Activated CD8-positive, alpha-beta memory T cell treated with anti-CD3 and anti-CD28 coated beads for 1 hour (primary cell): ENCODE measurements at places on chromosomes 6 and 20.

GRCh38 chr6:137928286-137928685 is 61.2 kb downstream of the TNFAIP3 start:
- no peak for DNase-seq

DNA sequence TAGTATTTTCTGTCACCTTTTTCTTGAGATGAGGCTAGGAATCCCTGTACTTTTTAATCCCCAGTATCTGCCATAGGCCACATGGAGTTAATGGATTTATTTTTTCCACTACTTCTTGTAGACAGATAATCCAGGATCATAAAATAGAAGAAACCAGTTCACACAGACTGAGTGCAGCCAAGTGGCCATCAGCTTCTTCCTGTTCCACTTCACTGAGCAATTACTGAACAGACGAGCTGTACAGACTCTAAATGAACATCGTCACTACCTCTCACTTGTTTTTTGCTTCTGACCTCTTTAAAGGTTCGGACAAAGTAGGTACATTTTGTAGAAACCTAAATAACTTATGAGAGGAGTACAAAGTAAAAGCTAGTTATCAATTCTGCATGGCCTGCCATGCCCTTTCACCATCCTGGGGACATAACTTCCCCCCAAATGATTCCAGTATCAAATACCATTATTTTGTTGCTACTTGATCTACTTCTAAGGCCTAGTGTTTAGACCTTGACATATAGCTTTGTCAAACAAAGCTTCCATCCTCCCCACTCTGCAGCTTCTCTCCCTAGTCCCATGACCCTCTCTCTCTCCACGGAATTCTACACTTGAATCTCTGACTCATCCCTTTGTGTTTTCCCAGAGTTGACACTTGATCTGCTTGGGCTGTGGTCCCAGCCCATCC is 34.4 kb upstream of the ARHGAP18 start:
- no peak for DNase-seq

DNA sequence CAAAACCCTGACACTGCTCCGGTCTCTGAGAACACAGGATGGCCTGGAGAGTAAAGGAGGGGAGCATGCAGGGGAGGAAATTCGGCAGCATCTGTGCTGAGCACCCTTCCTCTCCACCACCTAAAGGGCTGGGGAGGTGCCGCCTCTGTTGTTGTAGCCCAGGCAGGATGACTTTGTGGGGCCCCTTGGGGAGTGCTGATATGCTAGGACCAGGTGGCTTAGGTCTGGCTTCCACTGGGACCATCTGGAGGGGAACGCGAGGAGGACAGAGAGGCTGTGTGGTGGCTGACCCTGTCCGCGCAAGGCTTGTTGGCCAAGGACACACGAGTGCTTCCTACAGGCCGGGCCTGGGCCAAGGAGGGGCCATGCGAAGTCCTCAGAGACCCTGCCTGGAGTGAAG is 9.9 kb upstream of the RPS6KA2 start:
- no peak for DNase-seq

DNA sequence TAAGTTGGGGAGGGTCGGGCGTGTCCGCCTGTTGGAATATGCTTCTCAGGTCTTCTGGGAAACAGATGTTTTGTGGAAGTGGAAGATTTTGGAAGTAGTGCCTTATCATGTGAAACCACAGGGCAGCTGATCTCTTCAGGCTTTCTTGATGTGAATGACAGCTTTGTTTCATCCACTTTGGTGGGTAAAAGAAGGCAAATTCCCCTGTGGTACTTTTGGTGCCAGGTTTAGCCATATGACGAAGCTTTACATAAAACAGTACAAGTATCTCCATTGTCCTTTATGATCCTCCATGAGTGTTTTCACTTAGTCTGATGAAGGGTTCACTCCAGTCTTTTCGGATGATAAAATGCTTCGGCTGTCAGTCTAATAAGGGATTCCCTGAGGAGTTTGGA is 4.6 kb downstream of the IRF4 start:
- DNase-seq: no peak

- DNase-seq: no peak
Observed at GRCh38 chr6:105121981-105122380, 57.8 kb downstream of the POPDC3 start.

GRCh38 chr6:71114544-71114943 is 157.7 kb upstream of the B3GAT2 start:
- no peak for DNase-seq

GRCh38 chr6:153070756-153071155 is 60.3 kb downstream of the RGS17 start:
- DNase-seq: no peak

GRCh38 chr6:49416195-49416594 is 46.9 kb downstream of the MMUT start:
- no peak for DNase-seq

DNA sequence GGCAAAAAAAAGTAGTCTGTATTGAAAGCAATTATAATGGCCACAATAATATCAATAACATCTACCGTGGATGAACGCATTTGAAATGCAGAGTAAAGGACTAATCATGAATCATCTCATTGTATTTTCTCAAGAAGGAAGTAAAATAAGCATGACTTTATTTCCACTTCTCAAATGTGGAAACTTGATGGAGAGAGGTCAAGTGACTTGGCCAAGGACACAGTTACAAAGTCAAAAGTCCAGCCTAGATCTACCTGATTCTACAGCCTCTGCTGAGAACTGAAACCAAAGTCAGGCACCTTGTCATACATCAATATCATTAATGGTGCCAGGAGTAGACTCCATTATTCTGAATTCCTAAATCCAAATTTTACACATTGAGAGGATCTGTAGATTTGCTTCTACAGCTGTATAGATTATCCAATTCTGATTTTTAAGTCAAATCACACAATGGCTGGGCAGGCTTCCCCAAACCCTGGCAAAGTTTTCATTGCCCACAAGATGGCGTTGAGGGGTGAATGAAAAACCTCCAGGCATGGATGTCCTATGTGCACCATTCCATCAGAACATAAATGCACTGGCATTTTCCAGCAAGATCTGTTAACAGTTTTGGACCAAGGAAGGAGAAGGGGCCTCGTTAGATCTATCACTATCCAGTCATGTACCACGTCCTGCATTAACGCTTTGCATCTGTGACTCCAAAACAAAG is 423.1 kb downstream of the MAFB start:
- no peak for DNase-seq

- DNase-seq: no peak
Observed at GRCh38 chr6:132789396-132789776, 9.1 kb downstream of the SLC18B1 start.

DNA sequence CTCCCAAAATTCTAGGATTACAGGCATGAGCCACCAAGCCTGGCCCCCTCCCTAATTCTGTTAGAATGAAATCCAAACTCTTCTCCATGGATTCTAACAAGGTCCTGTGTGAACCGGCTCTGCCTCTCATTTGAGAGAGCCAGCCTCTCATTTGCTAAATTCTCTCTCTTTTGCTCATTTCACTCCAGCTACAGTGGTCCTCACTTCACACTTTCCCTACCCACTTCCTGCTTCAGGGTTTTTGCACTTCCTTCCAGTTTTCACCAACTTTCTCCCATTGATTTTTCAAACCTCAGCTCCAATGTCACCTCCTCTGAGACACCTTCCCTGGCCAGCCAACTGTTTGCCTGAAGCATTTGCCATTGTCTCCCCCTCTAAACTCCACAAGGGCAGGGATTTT is 5.1 kb downstream of the COX4I2 start:
- no peak for DNase-seq

DNA sequence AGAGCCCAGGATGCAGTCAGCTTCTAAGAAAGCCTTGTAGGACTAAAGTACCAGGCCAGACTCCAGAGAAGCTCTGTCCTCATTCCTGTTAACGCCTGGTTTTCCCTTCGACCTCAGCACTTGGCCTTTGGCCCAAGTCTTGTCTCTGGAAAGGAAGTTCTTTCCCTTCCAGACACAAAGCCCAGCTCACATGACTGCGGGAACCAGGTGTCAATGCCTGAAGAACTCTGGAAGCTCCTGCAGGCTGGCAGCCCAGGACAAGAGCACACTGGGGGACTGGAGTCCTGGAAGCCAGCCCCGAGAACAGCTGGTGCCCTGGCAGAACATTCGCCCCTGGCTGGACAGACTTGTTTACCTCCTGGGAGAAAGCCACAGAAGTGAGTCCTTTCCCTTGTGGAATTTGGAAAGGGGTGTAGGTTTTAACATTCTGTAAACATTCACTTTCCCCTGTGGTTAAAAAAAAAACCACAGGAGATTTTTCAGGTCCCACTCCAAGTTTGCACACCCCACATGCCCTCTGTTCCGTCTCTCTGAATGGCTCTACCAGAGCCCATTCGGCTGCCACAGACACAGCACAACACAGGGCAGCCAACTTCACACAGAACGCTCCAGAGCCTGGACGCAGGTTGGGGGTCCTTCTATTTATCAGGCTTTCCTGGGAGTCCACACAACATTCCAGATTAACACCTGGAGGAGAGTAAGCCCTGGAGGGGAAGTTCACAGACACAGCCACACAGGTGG is 18.1 kb downstream of the ACSS1 start:
- no peak for DNase-seq

- DNase-seq: no peak
Observed at GRCh38 chr20:34753706-34754461, 49.7 kb downstream of the TP53INP2 start.

DNA sequence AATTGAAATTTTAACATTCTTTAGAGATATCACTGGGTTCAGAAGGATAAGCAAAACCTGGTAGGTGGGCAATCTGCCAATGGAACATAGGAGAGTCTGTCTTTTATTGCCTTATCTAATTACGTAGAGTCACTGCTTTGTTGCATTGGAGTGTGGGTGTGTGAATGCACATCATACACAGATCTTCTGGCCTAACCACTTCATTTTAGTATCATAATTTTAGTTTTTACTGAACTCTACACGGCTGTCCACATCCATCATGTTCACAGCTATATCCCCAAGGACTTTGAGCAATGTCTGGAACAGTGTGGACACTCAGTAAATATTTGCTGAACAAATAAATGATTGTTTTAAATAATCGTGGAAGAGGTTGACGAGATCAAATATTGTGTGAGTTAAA is 104.6 kb upstream of the AKIRIN2 start:
- no peak for DNase-seq

DNA sequence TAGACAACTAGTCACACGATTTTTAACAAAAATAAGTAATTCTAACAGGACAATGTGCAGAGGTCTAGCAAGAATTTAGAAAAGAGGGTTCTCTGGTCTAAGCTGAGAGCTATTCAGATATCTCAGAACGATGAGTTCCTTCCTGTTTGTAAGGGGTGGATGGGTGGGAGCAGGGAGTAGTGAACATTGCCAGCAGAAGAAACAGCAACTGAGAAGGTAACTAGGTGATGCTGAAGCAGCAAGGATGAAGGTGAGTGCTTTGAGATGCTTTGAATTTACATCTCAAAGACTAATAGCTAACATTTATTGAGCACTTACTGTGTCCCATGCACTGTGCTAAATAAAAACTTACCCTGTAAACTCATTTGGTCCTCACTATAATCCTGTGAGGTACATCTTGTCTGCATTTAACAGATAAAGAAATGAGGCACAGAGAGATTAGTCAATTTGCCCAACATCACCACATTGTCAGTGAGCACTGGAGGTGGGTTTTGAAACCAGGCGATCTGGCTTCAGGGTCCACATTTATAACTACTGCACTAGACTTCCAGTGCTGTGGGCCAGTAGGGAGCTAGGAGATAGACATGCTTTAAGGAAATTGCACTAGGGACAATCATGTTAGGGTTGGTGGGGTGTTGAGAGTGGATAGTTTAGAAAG is 15.7 kb downstream of the BRD2 start:
- DNase-seq: no peak

DNA sequence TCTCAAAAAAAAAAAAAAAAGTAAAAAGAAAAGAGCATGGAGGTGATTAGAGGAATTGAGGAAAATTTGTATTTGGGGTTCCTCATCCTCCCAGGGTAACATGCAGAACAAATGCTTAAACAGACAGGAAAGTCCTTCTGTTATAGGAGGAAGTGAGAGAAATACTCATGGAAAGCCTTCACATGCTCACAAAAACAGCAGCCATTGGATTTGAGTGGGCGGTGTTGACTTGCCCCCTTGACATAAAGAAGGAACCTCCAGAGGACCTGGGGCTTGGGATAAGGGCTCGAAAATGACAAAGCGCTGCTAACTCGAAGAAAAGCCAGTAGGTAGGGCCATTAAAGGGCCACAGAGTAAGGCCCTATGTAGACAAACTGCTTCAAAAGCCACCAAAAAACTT is 17.5 kb upstream of the SAMHD1 start:
- no peak for DNase-seq

GRCh38 chr6:109255946-109256640 is 126.2 kb downstream of the CD164 start:
- no peak for DNase-seq

GRCh38 chr6:132937466-132937906 is 123.1 kb downstream of the RPS12 start:
- DNase-seq: no peak

DNA sequence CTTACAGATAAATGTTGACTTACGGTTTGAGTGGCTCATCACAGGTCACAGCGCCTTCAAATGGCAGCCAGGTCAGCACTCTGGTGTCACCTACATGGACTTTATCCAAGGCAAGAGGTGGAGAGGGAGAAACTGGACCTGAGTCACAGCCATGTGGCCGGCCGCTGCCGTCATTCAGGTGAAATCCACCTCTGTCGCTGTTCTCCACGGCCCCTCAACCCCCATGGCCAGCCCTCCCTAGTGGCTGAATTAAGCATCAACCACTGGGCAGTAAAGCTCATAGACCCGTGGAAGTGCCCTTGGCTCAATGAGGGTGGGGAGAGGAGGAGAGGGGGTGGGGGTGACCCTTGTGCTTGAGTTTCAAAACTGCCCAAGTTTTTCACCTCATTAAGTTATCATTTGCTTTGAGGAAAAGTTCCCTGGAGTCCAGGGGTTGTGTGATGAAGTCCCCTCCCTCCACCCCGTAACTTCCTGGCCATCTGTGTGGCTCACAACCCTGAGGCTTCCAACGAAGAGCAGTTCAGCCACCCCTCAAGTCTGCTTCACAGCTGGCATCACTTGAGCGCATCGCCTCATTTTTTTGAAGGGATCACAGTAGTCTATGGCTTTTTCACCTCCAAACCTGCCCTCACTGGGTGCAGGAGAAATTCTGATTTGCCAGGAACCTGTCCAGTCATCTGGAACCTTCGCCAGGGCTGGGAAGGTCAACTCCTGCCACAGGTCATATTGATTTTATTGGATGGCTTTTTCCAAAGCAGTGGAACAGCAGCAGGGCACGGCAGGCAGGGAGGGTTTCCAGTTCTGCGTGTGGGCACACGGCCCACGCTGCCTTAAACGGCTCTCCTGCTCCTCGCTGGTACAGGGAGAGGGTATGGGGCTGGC is 43.5 kb upstream of the APCDD1L start:
- no peak for DNase-seq

- DNase-seq: no peak
Observed at GRCh38 chr6:33075568-33076405, at the start of gene HLA-DPB1. HLA-DPB1 (plus strand) TSS chr6:33075990; CDS start chr6:33076042, 52 bp downstream.

- DNase-seq: peak; percentile 27
Observed at GRCh38 chr6:99330159-99330558, 19.3 kb downstream of the FAXC start.

- DNase-seq: no peak
Observed at GRCh38 chr20:3459881-3460307, 10.9 kb upstream of the ATRN start.

GRCh38 chr6:73586416-73586974 is 65.7 kb upstream of the EEF1A1 start:
- no peak for DNase-seq
